ENCODE measurements at places on chromosomes 11 and 22.
A peak's percentile ranks its signal among the peaks of the same experiment; 100 is the strongest.

DNA sequence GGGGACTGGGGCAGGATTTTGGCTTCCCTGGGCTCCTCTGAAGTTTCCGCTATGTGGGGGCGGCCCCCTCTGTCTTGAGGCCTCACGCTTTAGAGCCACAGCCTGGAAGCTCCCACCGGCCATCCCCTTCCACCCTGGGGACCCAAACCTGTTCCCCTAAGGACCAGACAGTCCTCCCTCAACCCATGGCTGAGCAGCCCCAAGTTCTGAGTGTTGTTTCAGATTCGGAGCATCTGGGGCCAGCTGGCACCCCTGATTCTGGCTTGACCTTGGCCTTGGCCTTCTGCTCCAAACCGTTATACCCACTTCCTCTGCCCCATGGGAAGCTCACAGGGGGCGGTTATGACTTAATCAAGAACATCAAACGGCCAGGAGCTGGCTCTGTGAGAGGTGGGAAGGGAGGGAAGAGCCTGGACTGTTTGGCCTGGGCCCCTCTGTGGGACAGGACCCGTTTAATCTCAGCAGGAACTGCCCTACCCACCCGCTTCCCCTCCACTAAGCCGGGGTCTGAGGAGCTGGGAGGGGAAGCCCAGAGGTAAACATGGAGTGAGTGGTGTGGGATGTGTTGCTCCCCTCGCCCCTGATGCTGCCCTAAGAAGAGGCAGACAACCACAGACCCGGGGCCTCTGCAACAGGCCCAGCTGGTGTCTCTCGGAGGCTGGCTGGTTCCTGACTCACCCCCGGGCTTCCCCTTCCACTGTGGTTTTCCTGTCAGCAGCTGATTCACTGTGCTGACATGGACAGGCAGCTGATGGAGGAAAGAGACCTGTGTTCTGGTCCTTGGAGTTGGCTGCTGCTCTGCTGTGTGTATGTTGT, 3.4 kb downstream of the CD82 start:
- peak; percentile 59 for DNase-seq

GRCh38 chr11:65262776-65263175, 1.0 kb downstream of the POLA2 start:
- DNase-seq = no peak

- no peak for DNase-seq
These were observed 12.5 kb upstream of the PTPRJ start for GRCh38 chr11:47967577-47968525.

- DNase-seq = no peak
These were observed 9.7 kb downstream of the SELENOO start for GRCh38 chr22:50210378-50211139.

- no peak for DNase-seq
These were observed 159.4 kb downstream of the MPPED1 start for GRCh38 chr22:43571181-43571580.

GRCh38 chr11:76747915-76748860, 35.0 kb upstream of the TSKU start:
- no peak for DNase-seq

DNA sequence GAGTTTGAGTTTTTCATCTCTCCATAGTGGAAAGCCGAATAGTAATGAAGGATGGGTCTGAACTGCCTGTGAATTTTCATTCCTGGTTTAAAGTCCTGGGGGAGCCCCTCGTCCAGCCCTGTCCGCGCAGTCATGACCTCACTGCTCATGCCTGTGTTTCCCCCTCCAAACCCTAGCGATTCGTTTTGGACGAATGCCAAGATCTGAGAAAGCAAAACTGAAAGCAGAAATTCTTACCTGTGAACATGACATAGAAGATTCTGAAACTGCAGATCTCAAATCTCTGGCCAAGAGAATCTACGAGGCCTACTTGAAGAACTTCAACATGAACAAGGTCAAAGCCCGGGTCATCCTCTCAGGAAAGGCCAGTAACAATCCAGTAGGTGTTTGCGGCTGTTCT, 30.5 kb downstream of the CDPF1 start:
- no peak for DNase-seq
